Endothelial cell (in vitro differentiated cells): ENCODE measurements at places on chromosomes 1 and 21.

DNA sequence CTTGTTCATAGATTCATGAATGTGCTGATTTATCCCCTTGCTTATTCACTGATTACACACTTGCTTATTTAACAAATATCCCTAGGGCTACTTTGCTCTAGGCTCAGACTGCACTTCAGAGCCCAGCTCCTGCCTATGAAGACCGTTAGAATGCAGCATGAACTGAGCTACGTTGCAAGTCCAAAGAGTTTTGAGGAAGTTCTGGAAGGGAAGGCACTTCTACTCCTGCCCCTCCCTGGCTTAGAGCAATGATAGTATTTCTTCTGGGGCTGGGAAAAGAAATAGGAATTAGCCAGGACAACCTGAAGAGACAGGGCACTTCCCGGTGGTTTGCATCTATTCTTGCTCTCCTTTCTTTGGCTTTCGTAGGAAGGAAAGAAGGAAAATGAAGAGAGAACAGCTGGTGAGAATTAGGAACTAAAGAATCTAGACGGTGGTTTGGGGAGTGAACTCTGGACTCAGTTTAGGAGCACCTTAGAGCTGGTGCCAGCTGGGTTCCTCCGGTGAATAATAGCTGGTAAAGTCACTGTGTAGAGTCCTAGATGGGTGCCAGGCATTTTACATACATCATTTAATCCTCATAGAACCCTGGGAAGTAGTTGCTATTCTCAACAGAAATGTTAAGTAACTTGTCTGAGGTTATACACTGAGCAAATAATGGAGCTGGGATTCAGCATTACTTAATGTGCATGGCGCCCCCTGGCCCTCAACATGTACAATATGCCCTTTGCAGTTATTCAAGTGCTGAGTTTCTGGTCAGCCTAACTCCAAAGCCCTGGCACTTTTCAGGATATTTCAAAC, 65.9 kb downstream of the NDUFS5 start:
- DNase-seq, result peak; percentile 54

DNA sequence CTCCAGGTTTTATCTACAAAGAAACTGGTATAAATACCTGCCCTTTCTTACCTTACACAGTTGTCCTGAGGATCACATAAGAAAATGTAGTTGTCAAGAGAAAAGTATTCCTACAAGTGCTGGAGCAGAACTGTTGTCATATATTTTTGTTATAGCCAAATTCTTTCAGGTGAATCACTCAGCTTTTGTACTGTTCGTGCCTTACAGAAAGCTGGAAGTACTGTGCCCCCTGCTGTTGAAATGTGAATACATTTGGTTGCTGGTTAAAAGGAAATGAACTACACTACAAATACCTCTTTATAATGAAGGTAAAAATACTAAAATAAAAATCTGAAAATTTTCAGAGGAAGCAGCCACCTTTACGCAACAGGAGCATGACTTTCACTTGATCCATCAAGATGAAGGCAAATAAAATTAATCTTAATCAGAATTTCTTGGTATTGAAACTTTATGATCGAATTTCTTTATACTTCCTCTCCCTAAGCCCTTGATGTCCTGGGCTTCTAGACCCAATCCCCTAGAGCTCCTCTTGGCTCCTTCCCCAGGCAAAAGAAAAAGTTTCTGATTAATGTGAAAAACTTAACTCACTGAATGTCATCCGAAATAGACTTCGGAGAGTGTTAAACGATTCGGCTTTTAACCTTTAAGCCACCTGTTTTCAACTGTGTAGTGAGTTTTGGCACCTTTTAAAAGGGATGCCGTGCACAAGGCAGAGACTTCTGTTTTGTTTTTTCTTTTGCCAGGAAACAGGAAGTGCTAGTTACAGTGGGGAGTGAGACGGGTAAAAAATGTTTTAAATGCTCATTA, 12.5 kb downstream of the CHML start:
- peak; percentile 46 for DNase-seq

GRCh38 chr1:112244131-112244530, 151.9 kb upstream of the CTTNBP2NL start:
- no peak for DNase-seq

DNA sequence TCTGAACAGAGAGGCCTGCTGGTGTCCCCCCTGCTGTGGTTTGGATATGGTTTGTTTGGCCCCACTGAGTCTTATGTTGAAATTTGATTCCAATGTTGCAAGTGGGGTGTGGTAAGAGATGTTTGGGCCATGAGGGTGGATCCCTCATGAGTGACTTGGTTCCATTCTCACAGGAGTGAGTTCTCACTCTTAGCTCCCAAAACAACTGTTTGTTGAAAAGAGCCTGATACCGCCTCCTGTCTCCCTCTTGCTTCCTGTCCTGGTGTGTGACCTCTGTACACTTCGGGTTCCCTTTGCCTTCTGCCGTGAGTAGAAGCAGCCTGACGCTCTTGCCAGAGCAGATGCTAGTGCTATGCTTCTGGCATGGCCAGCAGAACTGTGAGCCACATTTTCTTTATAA, 60.5 kb downstream of the C21orf91 start:
- no peak for DNase-seq

- no peak for DNase-seq
These were observed 93.3 kb downstream of the IGSF21 start for GRCh38 chr1:18200918-18201317.

DNA sequence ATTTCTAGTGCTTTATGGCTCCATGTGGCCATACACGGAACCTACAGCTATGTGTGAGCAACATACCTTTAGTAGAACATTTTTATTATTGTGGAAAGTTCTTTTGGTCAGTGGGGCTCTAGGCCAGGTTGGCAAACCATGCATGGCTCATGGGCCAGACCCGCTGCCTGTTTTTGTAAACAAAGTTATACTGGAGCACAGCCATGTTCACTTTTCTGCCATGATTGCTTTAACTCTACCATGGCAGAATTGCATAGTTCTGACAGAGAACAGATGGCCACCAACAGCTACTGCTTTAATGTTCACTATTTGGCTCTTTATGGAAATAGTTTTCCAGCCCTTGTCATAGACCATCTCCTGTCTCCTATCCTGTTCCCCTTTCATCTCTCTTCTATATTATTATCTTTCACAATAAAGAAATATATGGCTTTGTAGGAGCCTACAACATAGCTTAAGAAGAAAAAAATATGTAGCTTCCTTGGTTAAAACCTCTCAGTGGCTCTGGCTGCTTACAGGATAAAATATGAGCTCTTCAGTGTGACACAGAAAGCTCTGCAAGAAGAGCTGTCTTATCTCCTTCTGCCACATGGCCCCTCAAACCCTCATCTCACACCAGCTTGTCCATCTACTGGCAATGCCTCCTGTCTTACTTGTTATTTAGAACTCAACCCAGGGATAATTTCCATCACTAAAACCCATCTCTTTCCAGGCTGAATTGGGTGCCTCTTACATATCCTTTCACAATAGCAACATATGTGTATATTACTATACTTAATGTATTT, 54.6 kb upstream of the RWDD3 start:
- no peak for DNase-seq

GRCh38 chr21:35953597-35953996, 106.7 kb downstream of the SETD4 start:
- DNase-seq, result no peak

- no peak for DNase-seq
These were observed 176.6 kb downstream of the GRIK3 start for GRCh38 chr1:36857754-36858153.

GRCh38 chr1:229336345-229336744, 6.5 kb downstream of the CCSAP start:
- no peak for DNase-seq

DNA sequence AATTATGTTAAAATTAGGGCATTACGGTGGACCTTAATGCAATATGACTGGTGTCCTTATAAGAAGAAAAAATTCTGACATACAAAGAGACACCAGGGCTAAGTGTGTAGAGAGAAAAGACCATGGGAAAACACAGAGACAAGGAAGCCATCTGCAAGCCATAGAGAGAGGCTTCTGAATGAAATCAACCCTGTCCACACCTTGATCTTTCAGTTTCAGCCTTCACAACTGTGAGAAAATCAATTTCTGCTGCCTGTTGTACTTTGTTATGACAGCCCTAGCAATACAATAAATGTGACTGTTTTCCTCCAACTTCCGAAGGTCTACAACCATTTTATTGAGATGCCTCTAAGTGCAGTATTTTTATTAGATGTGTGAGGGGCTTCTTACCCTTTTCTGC, 1407.2 kb downstream of the MRPL39 start:
- no peak for DNase-seq

DNA sequence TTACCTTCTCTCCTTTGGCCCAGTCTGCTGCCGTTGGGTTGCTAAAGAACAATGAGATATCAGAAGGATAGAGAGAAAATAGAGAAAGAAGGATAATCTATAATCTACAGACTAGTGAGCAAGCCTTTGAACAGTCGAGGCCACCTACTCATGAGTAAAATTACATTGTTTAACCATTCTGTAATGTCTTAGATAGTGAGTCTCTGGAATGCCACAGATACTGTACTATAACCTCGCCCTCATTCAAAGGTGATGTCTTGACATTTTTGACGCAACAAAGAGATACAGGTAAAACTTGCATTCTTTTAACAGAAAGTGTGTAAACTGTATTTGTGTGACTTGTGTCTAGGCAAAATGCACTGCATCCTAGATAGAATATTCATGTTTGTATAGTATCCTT, 77.9 kb downstream of the LAMC1 start:
- no peak for DNase-seq

GRCh38 chr21:36784947-36785346, 86.0 kb downstream of the SIM2 start:
- no peak for DNase-seq

DNA sequence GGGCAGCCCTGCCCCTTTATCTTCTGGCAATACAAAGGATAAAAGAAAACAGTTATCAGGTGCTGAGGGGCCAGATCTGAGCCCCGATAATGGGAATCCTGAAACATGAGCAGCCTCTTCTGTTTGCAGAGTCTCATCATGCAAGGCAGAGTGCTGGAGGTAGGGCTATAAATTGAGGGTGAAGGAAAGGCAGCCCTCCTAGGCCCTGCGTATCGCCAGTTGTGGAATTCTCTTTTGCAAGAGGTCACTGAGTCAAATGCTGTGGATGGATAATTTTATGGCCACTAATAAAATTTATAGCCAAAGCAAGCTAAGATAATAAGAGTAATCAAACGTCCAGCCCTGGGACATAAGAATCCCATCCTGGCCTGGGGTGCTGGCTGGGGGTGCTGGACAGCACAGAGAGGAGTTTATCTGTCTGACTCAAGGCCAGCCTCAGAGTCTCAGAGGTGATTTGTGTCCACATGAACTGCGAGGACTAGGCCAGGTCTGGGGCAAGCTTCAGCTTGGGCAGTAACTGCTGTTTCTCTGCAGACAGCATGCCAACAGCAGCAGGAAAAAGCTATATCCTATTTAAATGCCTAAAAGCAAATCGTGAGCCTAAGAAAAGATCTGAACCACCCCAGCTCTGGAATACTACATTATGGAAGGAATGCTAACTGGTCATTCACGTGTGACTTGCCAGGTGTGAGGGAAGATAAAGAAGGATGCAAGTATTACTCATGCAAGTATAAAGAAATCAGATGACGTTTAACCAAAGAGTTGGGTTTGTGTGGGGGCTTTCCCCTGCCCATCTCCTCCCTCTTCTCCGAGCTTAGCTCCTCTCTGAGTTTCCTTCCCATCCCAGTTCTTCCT, 254.8 kb downstream of the KIF26B start:
- DNase-seq, result no peak

- DNase-seq, result no peak
These were observed 25.4 kb downstream of the GNAI3 start for GRCh38 chr1:109573785-109574184.

GRCh38 chr1:117113199-117113598, 8.3 kb downstream of the TRIM45 start:
- no peak for DNase-seq

DNA sequence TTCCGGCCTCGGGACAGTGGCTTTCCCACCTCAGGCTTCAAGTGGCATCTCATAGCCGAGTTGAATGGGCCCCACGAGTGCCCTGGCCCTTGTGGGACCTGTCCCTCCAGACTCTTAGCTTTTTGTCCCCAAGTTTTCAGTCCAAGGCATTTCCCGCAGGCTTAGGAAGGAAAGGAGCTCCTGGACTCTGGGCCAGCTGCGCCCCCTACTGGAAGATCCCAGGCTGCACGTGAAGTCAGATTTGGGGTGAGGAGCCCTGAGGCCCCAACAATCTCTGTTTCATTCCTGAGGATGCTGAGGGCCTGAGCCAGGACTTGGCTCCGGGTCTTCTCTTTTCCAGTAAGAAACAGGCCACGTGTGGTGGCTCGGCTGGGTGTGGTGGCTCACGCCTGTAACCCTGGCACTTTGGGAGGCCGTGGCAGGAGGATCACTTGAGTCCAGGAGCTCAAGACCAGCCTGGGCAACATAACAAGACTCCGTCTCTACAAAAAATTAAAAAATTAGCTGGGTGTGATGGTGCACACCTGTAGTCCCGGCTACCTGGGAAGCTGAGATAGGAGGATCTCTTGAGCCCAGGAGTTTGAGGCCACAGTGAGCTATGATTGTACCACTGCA, 67.4 kb downstream of the ARHGEF10L start:
- DNase-seq, result peak; percentile 85

GRCh38 chr21:27286760-27287159, 319.9 kb upstream of the ADAMTS5 start:
- DNase-seq, result no peak

DNA sequence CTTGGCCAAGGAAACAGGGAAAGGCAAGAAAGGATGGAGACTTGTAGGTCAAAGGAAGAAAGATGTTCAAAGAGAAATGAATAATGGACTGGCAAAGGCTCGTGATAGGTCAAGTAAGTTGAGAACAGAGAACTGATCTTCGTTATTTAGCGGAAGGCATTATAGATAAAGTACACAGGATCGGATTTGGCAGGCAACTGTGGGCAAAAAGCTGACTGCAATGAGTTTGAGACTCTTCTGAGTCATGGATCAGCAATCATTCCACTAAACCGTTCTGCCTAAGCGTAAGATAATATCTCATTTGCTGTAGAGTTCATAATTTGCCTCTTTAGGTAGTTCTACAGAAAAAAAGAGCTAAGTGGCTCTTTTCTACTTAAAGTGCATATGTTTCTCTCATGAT, 34.1 kb downstream of the KRTAP21-3 start:
- DNase-seq, result no peak

- DNase-seq, result no peak
These were observed 114.7 kb downstream of the PCNX2 start for GRCh38 chr1:233180641-233181364.

GRCh38 chr1:2154022-2154421, 40.5 kb downstream of the FAAP20 start:
- no peak for DNase-seq

DNA sequence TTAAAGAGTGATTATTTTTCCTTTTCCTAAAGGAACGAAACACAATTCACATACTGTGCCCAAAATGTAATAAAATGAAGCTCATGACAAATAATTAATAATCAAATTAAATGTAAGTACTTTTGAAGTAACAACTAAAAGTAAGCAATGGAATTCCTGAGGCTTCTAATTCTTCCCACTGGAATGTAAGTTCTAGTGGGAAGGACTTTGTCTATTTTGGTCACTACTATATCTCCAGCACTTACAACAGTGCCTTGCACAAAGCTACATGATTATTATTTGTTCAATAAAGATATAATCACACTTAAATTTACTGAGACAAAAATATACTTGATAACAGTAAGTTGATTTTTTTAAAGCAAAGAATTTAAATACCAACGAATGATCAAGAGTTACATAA, 128.8 kb downstream of the COQ8A start:
- no peak for DNase-seq

- DNase-seq, result no peak
These were observed 5.6 kb downstream of the MFN2 start for GRCh38 chr1:11985851-11986250.

- DNase-seq, result no peak
These were observed 6.2 kb downstream of the ILDR2 start for GRCh38 chr1:166969074-166969677.

- no peak for DNase-seq
These were observed 7.5 kb upstream of the TOMM20 start for GRCh38 chr1:235136111-235136510.
